ENCODE measurements at places on chromosomes 2 and 18. TPM values are rescaled to one million over a fixed set of nuclear protein-coding genes. Genes with fewer than 3 reads are reported as not detected.

OLA1 gene
- polyA plus RNA-seq: 57.4 TPM

HMSD gene
- polyA plus RNA-seq: 0.22 TPM

BOLL gene
- polyA plus RNA-seq: not detected

UGT1A10 gene
- polyA plus RNA-seq: not detected

DSC3 gene
- polyA plus RNA-seq: 1.0 TPM

AUP1 gene
- 152 TPM for polyA plus RNA-seq

MAP4K4 gene
- 7.9 TPM for polyA plus RNA-seq

MC4R gene
- not detected for polyA plus RNA-seq

ADRA2B gene
- polyA plus RNA-seq: 0.35 TPM

INPP5D gene
- polyA plus RNA-seq: 8.1 TPM

SCN3A gene
- polyA plus RNA-seq: 0.21 TPM

EPB41L5 gene
- polyA plus RNA-seq: 6.9 TPM

B3GNT7 gene
- 4.5 TPM for polyA plus RNA-seq

ALPG gene
- polyA plus RNA-seq: not detected

MERTK gene
- 7.5 TPM for polyA plus RNA-seq

IL36B gene
- not detected for polyA plus RNA-seq

KCNG2 gene
- 0.42 TPM for polyA plus RNA-seq

LRP2 gene
- 0.48 TPM for polyA plus RNA-seq

HOXD1 gene
- polyA plus RNA-seq: 0.14 TPM

SOWAHC gene
- polyA plus RNA-seq: 5.3 TPM

CIB4 gene
- 0.16 TPM for polyA plus RNA-seq

SERTAD2 gene
- polyA plus RNA-seq: 17.3 TPM

LBX2 gene
- polyA plus RNA-seq: 1.4 TPM

DAW1 gene
- polyA plus RNA-seq: not detected

LTBP1 gene
- polyA plus RNA-seq: 1.3 TPM

CYP26B1 gene
- polyA plus RNA-seq: 17.4 TPM

TPGS2 gene
- 54.1 TPM for polyA plus RNA-seq
